Mesothelial cell of epicardium (in vitro differentiated cells): ENCODE measurements at places on chromosomes 12 and 14.

GRCh38 chr14:55754471-55754870, 174.5 kb downstream of the KTN1 start:
- DNase-seq = no peak

GRCh38 chr12:57591782-57592325, 862 bp downstream of the PIP4K2C start:
- DNase-seq = no peak

GRCh38 chr12:105428793-105429395, 98.4 kb downstream of the C12orf75 start:
- no peak for DNase-seq

DNA sequence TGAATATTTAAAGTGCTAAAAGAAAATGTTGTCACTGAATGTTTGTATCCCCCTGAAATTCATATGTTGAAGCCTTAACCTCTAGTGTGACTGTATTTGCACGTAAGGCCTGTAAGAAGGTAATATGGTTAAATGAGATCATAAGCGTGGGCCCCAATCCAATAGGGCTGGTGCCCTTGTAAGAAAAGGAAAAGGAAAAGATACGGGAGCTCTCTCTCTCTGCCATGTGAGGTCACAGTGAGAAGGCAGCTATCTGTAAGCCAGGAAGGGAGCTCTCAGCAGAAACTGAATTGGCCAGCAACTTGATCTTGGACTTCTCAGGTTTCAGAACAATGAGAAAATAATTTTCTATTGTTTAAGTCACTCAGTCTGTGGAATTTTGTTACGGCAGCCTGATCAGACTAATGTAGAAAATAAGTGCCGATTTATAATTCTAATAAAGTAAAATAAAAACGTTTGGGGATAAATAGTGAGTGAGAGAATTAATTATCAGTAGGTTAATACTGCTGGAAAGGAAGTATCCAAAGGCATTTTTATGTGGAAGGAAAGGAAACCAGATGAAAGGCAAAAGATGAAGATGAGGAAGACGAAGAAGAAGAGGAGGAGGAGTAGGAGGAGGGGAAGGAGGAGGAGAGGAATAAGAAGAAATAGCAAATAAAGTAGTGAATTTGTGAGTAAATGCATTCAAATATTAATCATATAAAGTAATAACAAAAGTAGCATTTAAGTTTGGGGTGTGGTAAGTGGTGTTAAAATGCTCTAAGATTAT, 188.5 kb upstream of the KRR1 start:
- DNase-seq = no peak

DNA sequence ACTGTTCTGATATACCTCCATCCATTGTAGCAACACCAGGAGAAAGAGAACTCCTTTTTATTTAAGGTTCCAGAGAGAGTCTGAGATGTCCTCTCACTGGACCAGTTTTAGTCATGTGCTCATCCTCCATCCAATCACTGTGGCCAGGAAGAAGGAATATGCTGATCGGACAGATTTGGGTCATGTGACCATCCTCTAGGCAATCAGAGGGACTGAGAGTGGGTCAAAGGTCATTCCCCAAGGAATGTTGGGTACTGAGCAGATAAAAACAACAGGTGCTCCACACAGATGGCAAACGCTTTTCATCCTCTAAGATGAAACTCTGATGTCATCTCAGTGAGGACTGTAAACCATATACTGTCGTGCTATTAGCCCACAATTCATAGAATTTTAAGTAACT, 28.8 kb upstream of the RPH3A start:
- no peak for DNase-seq

DNA sequence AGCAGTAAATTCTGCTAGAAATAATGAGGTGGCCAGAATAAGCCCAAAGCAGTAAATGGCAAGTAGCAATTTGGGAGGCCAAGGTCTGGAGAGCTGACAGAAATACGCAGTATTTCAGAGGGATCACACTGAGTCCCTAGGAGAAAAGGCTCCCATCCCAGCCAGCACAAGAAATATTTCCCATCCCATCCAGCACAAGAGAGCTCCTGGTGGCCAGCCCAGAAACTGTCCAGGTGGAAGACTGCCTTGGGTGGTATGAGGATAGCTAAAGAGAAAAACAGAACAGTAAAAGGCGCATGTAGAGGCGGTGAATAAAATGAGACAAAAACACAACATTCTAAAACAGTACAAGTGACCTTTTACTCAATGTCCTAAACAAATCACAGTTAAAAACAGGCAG, 120.7 kb downstream of the HECTD4 start:
- DNase-seq = no peak

- DNase-seq = no peak
Measured at GRCh38 chr14:30673071-30673470, 51.0 kb downstream of the SCFD1 start.

DNA sequence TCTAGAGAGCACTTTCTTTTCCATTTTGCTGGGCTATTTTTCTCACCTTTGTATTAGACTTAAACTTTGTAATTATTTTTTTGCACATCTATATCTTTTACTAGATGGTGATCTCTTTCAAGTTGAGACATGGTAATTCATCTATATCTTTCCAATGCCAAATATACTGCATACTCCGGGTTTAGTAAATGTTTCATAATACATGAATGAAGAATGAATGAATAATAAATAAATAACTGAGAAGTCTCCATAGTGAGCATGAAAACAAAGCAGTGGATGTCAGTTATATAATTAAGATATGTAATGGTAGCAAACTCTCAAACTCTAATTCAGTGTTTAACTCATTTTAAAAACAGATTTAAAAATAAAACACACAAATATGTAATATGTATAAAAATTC, 342.5 kb upstream of the KITLG start:
- DNase-seq = no peak

- DNase-seq = peak; percentile 36
Measured at GRCh38 chr12:2891240-2892053, 756 bp downstream of the TULP3 start.

- no peak for DNase-seq
Measured at GRCh38 chr14:87756661-87757060, 236.3 kb downstream of the GALC start.

DNA sequence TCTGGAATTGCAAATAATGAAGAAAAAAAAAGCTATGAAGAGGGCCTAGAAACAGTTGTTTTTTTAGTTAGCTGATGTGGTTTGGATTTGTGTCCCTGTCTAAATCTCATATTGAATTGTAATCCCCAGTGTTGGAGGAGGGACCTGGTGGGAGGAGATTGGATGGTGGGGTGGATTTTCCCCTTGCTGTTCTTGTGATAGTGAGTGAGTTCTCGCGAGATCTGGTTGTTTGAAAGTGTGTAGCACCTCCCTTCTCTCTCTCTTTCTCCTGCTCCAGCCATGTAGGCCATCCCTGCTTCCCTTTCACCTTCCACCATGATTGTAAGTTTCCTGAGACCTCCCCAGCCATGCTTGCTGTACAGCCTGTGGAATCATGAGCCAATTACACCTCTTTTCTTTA, 126.1 kb downstream of the ASCL4 start:
- DNase-seq = no peak

GRCh38 chr14:35292770-35293561, 784 bp downstream of the PSMA6 start:
- no peak for DNase-seq

DNA sequence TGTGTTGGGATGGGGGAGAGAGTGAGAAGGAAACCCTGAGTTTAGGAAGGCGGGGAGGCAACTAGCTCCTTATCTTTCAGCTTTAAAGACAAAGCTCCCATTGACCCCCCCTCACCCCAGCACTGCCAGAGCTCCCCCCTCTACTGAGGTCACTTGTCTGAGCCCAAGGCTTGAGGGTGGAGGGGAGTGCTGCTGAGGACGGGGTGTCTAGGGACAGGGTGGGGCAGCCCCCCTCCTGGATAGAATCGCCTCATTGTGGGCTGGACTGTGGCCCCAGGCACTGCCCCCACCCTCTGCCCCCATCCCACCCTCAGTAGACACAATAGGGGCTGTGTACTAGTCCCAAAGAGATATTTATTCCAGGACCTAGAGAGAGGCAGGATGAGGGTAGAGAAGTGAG, 3.0 kb downstream of the ERBB3 start:
- no peak for DNase-seq

GRCh38 chr14:35401422-35402265, 2.9 kb downstream of the NFKBIA start:
- no peak for DNase-seq

DNA sequence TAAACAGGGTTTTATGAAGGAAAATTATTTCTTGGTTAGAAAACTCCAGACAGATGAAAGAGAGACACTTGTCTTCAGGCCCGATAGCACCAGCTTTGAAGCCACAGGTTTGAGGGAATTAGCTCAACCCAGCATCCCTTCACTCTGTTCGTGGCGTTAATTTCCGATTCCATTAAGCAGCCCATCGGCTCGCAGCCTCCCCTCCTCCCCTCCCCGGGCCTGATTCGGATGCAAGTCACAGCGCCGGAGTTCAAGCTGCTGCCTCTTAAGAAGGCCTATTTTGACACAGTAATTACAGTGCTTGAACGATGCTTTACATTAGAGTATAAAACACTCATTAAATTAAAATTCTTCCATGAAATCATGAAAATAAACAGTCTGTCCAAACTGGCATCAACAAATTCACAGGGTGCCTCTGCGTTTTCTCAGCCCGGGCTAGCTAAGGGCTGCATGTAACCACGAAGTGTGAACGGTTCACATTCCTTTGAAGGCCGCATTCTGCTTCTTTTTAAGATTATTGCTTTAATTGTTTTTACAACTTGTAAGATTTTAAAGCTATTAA, 145.8 kb downstream of the DICER1 start:
- DNase-seq = no peak

- no peak for DNase-seq
Measured at GRCh38 chr14:74917646-74918081, 5.4 kb downstream of the RPS6KL1 start.

GRCh38 chr12:48086327-48086726, 19.6 kb downstream of the SENP1 start:
- no peak for DNase-seq

DNA sequence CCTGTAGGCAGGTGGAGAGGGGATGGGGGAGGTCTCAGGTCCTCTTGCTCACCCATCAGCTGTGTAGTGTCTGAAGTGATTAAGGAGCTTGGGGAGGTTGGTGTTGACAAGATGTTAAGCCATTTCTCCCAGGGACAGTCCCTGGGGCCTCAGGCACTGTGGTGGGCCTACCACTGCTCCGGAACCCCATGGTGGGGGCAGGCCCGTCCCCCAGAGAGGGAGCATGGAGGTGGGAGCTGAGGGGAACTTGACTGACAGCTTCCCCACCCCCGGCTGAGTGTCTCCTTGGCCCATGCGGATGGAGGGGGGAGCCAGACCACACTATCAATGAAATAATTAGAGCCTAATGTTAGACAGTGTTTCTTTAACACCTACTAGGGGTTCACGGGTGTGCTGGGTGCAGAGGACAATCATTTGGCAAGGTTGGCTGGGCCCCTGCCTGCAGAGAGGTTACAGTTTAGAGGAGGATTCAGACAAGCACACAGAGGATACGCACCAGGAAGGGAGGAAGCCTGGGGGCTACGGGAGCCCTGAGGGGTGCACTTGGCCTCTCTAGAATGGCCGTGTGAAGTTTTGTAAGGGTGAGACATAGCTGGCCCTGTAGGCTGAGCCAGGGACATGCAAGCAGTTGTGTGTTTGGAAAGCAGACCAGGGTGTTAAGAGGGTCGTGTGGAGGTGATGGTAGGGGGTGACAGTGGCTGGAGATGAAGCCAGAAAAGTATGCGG, 19.3 kb upstream of the KRT80 start:
- DNase-seq = no peak

DNA sequence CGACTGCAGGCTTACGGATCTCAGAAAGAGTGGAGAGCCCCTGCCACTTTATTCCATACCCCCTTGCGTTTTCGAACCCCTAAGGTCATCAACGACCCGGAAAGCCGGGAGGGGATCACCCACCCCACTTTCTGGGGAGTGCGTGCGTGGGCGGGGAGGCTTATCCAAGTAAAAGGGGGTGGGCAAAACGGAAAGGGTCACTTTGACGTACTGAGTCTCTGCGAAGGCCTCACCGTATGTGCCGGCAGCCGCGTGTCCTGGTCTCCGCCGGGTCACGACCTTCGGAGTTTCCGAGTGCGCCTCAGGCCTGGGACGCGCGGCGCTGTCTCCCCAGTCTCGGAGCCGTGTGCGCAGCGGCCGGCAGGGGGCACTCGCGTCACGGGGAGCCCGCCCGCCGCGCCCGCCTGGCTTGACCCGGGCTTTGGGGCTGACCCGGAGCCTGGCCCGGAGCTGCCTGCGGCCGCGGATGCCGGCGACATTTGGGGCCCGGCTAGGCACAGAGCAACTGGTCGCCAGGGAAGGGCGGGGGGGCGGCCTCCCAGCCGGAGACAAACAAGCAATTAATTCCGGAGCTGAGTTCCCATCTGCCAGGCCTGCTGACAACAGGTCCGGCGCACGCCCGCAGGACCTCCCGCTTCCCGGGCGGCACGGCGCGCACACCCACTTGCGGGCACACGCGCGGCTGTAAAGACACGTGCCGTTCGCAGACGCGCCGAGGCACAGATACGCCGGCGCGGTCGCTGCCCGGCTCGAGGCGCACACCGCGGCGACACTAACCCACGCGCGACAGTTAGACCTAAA, 890 bp upstream of the KIF26A start:
- DNase-seq = peak; percentile 62

- no peak for DNase-seq
Measured at GRCh38 chr12:19553175-19553574, 113.9 kb downstream of the AEBP2 start.

DNA sequence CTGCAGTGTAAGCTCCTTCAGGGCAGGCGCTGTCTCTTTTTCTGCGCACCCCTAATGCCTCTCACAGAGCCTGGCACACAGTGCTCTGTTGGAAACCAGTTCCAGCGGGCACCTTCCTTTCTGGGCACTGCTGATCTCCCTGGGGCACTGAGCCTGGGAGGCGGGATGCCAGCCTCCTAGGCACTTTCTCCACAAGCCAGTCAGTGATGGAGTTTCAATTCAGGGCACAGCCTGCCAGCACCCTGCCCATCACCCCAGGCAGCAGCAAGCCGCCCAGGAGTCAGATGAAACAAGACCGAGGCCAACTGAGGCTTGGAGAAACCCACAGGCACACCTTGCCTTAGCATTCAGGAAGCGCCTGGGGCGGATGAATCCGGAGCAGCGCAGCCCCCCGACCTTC, 5.7 kb upstream of the CTDSP2 start:
- no peak for DNase-seq

- no peak for DNase-seq
Measured at GRCh38 chr12:131536337-131536736, 174.6 kb upstream of the SFSWAP start.

- no peak for DNase-seq
Measured at GRCh38 chr14:89266754-89267153, 150.3 kb downstream of the FOXN3 start.

GRCh38 chr14:29821661-29822429, 105.8 kb downstream of the PRKD1 start:
- DNase-seq = no peak
